A549 treated with Mapracorat at 1 μM for 4 hours (cell line): ENCODE measurements at places on chromosomes 11 and 22. TPM values are rescaled to one million over a fixed set of nuclear protein-coding genes. Genes with fewer than 3 reads are reported as not detected.

Gene OR51A2
- not detected in 5 replicates for total RNA-seq

Gene NOX4
- not detected in 5 replicates for total RNA-seq

Gene PDGFB
- total RNA-seq, result 3.3 to 4.1 TPM (median 3.7 TPM) in 5 replicates

Gene GAS2L1
- 23.5 to 38.2 TPM (median 34.7 TPM) in 5 replicates for total RNA-seq

Gene KRTAP5-4
- total RNA-seq, result not detected in 5 replicates

Gene SEZ6L
- total RNA-seq, result not detected in 5 replicates

Gene TRIM29
- total RNA-seq, result 19.3 to 24.1 TPM (median 22.6 TPM) in 5 replicates

Gene RAB38
- 0.77 to 1.0 TPM (median 0.91 TPM) in 5 replicates for total RNA-seq

Gene CACNA1I
- total RNA-seq, result 0.02 to 0.06 TPM (median 0.05 TPM) in 5 replicates

Gene SLC22A8
- total RNA-seq, result not detected in 5 replicates

Gene CABP2
- total RNA-seq, result not detected in 5 replicates

Gene OLFML1
- 0.08 TPM in 1 of 5 replicates, not detected in the others for total RNA-seq

Gene SCO2
- total RNA-seq, result 3.8 to 10.3 TPM (median 5.2 TPM) in 5 replicates

Gene LDHAL6A
- not detected in 5 replicates for total RNA-seq

Gene B3GAT1
- total RNA-seq, result not detected in 5 replicates

Gene NRIP3
- 0.60 to 0.89 TPM (median 0.85 TPM) in 5 replicates for total RNA-seq

Gene OR8J3
- not detected in 5 replicates for total RNA-seq

Gene RFPL2
- 0.15 to 0.26 TPM (median 0.18 TPM) in 4 of 5 replicates, not detected in the other for total RNA-seq

Gene ADM
- 80.0 to 155 TPM (median 104 TPM) in 5 replicates for total RNA-seq

Gene DEUP1
- total RNA-seq, result not detected in 5 replicates
